Activated naive CD4-positive, alpha-beta T cell treated with anti-CD3 and anti-CD28 coated beads for 36 hours (primary cell): ENCODE measurements at places on chromosomes 6 and 20. TPM values are rescaled to one million over a fixed set of nuclear protein-coding genes. Genes with fewer than 3 reads are reported as not detected.

DNA sequence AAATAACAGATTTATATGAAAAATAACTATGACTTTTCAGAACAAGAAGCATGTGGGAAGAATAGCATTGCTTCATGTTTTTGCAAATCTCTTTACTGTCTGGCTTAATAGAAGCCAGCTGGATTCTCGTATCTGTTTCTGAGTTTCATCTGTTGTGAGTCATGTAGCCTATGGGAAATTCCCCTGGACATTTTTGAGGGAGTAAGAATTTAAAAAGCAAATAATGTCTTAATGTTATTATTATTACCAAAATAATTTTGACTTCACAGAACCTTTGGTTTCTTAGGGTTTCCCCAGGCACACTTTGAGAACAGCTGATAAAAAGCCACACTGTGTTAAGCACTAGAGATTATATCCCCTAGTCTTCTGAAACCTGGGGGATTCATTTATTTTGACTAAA is 75.8 kb downstream of the SYCP2L start:
- DNase-seq, result no peak
- no peak overlapping the region for H3K27ac ChIP-seq
- H3K27me3 ChIP-seq, result peaks cover 11% of the 10 kb centered on the region

DNA sequence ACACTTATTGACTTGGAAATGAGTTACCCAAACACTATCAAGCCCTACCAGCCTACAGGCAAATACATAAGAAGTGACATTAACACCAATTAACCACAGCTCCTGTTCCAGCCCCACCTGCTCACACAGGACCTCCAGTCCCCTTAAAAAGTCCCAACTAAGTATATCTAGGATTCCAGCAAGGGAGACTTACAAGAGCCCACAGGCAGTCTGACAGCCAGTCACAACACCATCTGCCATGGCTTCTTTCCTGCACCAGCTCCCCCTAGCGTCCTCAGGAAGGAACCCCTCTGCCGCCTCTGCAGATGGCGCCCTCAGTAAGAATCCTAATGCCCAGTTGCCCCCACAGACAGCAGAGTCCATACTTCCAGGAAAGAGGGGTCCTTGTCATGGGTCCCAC is 122.1 kb downstream of the HIVEP2 start:
- H3K4me1 ChIP-seq, result peaks cover 79% of the 10 kb centered on the region
- H3K36me3 ChIP-seq, result peaks cover 12% of the 10 kb centered on the region
- no peak overlapping the region for H3K4me3 ChIP-seq
- DNase-seq, result peak; percentile 57

GRCh38 chr20:62697468-62697912 is 11.1 kb upstream of the NTSR1 start:
- no peak for DNase-seq
- H3K4me1 ChIP-seq, result peaks cover 2% of the 10 kb centered on the region
- H3K27ac ChIP-seq, result no peak overlapping the region
- no peaks in the 10 kb centered on the region for H3K36me3 ChIP-seq
- H3K4me3 ChIP-seq, result no peak overlapping the region
- peaks cover 2% of the 10 kb centered on the region for H3K27me3 ChIP-seq

- H3K4me3 ChIP-seq, result no peak overlapping the region
- H3K36me3 ChIP-seq, result no peaks in the 10 kb centered on the region
Measured at GRCh38 chr6:135955099-135955498, 103.6 kb downstream of the PDE7B start.

- no peak overlapping the region for H3K27ac ChIP-seq
- H3K4me3 ChIP-seq, result no peak overlapping the region
- peaks cover 7% of the 10 kb centered on the region for H3K27me3 ChIP-seq
- DNase-seq, result no peak
Measured at GRCh38 chr6:6256886-6257285, 63.6 kb downstream of the F13A1 start.

GRCh38 chr6:83808926-83809325 is 44.2 kb upstream of the RIPPLY2 start:
- H3K27ac ChIP-seq, result no peak overlapping the region

GRCh38 chr20:32707691-32708581 is 34.2 kb upstream of the C20orf203 start:
- H3K4me3 ChIP-seq, result no peak overlapping the region
- DNase-seq, result no peak
- H3K36me3 ChIP-seq, result peaks cover 10% of the 10 kb centered on the region
- H3K27me3 ChIP-seq, result no peaks in the 10 kb centered on the region
- peaks cover 7% of the 10 kb centered on the region for H3K4me1 ChIP-seq

DNA sequence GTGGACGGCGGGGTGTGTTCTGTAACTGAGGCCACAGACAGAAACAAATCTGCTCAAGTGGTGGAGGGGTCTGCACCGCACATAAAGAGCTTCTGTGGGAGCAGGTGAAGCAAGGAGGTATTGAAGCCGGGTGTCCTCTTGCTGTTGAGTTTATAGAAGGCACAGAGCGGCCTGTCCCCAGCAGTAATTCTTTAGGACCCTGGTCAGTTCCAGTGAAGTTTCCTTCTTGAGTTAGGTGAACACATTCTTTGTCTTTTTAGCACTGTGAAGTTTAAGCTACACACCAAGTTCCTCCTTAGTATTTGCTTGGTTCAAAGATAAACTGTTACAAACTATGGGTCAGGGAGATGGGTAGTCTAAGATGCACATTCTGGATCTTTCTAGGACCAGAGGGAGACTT is 6.1 kb downstream of the PRDM1 start:
- no peaks in the 10 kb centered on the region for H3K36me3 ChIP-seq
- H3K27me3 ChIP-seq, result peaks cover 38% of the 10 kb centered on the region
- H3K4me3 ChIP-seq, result no peak overlapping the region
- peaks cover 43% of the 10 kb centered on the region for H3K4me1 ChIP-seq
- no peak overlapping the region for H3K27ac ChIP-seq

DNA sequence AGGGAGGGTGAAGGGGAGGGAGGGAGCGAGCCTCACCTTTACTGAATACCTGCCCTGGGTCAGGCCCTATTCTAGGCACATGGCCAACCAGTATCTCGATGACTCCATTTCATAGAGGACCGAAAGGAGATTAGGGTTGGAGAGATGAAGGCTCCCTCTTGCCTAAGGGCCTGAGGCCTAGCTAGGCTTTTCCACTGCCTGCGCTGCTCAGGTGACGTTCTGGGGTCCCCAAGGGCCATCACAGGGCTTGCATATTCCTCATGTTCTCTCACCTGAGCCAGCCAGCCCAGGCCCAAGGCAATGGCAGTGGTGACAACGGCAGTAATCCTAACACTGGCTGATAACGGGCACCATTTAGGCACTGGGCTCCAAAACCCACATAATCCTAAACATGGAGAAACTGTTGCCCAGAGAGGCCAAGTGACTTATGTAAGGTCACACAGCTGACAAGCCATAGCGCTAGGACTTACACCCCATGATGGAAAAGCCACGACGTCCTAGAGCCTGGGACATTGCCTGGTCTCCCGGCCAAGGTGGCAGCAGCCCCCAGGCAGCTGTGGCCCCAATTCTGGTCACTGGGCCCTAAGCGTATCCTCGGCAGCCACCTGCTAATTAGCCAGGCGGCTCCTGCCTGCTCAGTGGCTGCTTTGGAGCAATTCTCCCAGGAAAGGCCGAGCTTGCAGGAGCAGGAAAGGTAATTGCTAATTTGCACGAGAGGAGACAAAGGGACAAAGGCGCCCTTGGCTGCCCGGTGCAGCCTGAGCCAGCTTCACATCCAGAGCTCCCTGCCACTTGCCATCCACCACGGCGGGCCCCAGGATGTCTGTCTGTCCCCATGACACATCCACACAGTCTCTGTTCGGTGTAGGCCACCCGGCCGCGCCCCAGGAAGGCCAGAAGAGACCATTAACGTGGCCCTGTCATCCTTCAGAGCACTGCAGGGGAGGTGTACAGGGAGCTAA is 21.5 kb downstream of the NOL4L start:
- H3K36me3 ChIP-seq, result no peaks in the 10 kb centered on the region
- no peaks in the 10 kb centered on the region for H3K27me3 ChIP-seq
- H3K4me1 ChIP-seq, result peaks cover 36% of the 10 kb centered on the region
- H3K4me3 ChIP-seq, result no peak overlapping the region

- no peaks in the 10 kb centered on the region for H3K4me1 ChIP-seq
- H3K27me3 ChIP-seq, result peaks cover 4% of the 10 kb centered on the region
- no peaks in the 10 kb centered on the region for H3K36me3 ChIP-seq
- no peak for DNase-seq
Measured at GRCh38 chr6:72461144-72461543, 160.7 kb upstream of the KCNQ5 start.

GRCh38 chr20:3670511-3670910 is 7.3 kb upstream of the GFRA4 start:
- no peak for DNase-seq
- H3K27ac ChIP-seq, result no peak overlapping the region
- H3K4me3 ChIP-seq, result no peak overlapping the region
- peaks cover 30% of the 10 kb centered on the region for H3K27me3 ChIP-seq
- no peaks in the 10 kb centered on the region for H3K36me3 ChIP-seq
- H3K4me1 ChIP-seq, result peaks cover 14% of the 10 kb centered on the region

DNA sequence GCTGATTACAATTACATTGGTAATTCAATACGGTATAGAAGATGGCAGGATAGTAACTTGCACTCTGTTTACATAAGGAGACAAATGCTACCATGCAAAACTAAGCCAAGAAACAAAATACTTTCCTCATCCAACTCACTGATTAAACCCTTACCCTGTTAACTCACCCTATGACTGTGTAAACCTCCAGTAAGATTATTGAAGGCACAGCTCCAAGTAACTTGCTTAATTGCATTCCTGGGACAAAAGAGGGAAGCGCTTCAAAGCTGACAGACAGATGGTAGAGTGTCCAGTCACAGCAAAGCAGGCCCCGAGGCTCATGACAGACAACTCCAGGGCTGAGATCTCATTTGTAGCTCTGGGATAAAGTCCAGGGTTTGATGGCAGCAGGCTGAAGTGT is 6.9 kb upstream of the KIF16B start:
- H3K36me3 ChIP-seq, result no peaks in the 10 kb centered on the region
- no peak overlapping the region for H3K27ac ChIP-seq
- no peaks in the 10 kb centered on the region for H3K27me3 ChIP-seq
- no peak overlapping the region for H3K4me3 ChIP-seq
- no peak for DNase-seq

- no peak overlapping the region for H3K4me3 ChIP-seq
- DNase-seq, result peak; percentile 53
- no peak overlapping the region for H3K27ac ChIP-seq
Measured at GRCh38 chr6:31888276-31889258, 8.9 kb downstream of the EHMT2 start.

DNA sequence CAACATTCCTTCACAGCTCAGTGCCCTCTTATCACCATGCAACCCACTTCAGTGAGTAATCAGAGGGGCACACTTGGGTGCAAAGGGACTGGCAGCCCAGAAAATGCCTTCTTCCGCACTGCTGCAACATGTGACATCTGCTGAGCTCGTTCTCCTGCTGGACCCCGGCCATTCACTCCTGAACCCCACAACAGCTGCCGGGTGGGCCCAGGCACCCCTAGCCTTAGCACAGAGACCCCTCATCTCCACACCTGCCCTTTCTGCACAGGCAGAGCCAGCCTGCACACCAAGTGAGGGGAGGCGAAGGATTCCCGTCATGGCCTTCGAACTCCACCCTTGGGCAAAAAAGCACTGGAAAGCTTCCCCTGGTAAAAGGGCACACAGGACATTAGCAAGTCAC is 164.3 kb upstream of the RIN2 start:
- H3K27me3 ChIP-seq, result no peaks in the 10 kb centered on the region
- no peak overlapping the region for H3K27ac ChIP-seq
- DNase-seq, result no peak
- no peaks in the 10 kb centered on the region for H3K36me3 ChIP-seq
- no peaks in the 10 kb centered on the region for H3K4me1 ChIP-seq
- H3K4me3 ChIP-seq, result no peak overlapping the region

DNA sequence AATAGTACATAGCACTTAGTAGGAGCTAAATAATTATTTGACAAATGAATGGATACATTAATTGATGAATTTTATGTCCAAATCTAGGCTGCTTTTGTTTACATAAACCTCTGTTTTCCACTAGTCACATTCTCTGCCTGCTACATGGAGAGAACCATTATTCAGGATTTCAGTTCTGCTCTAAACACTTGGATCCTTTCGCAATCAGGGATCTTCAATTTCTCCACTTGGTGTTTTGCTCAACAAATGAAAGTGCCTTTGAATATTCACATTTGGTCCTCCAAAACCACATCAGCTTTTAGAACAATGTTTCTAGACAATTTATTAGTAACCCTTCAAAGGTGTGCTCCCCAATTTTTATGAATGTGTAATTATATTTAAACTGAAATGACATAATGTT is 30.6 kb upstream of the HLA-DQB1 start:
- no peak for DNase-seq
- H3K27me3 ChIP-seq, result peaks cover 29% of the 10 kb centered on the region
- no peak overlapping the region for H3K4me3 ChIP-seq
- no peak overlapping the region for H3K27ac ChIP-seq
- peaks cover 2% of the 10 kb centered on the region for H3K4me1 ChIP-seq
- no peaks in the 10 kb centered on the region for H3K36me3 ChIP-seq

DNA sequence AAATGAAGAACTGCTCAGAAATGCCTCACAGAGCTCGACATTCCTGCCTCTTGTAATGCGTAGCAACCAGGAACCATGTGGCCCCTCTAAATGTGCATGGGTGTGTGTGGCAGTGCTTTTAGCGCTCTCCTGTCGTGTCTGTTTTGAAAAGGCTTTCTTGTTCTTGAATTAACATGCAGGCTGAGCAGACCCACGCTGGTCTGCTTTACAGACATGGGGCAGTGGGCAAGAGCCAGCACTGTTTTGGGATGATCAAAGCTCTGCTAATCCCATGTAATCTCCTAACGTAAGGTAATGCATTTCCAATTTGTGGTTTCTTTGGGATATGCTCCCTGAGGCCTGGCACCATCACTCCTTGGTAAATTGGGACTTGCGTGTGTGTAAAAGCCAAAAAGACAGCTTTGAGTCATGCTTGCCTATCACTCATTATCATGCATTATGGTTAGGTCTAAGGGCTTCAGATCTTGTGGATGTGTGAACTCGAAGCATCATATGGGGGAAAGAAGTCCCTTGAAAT is 11.8 kb downstream of the RIPOR2 start:
- H3K27me3 ChIP-seq, result no peaks in the 10 kb centered on the region
- DNase-seq, result no peak
- H3K4me1 ChIP-seq, result peaks cover 79% of the 10 kb centered on the region
- peak overlapping the region; percentile 57 for H3K4me3 ChIP-seq
- H3K36me3 ChIP-seq, result peaks cover 6% of the 10 kb centered on the region

DNA sequence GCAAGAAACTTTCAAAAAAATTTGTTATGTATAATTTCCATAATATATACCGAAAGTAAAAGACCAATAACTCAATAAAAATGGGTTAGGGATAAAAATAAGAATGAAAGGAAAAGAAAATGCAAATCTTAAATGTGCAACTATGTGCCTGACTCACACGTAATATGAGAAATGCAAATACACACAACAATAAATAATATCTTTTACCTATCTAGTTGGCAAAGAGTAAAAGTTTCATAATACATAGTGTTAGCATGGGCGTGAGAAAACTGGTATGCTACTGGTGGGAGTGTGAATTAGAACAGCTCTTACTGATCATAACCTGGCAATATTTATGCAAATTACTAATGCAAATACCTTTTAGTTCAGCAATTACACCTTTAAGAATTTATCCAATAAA is 438.5 kb upstream of the CITED2 start:
- H3K27ac ChIP-seq, result no peak overlapping the region
- no peak for DNase-seq
- no peak overlapping the region for H3K4me3 ChIP-seq
- H3K36me3 ChIP-seq, result no peaks in the 10 kb centered on the region

The APOM gene
- 3.7 TPM for total RNA-seq

The CNKSR3 gene
- total RNA-seq, result 0.12 TPM

The STX11 gene
- total RNA-seq, result 17.5 TPM

The RGS17 gene
- not detected for total RNA-seq

The KIAA1586 gene
- total RNA-seq, result 17.4 TPM

The IL17F gene
- 3.3 TPM for total RNA-seq

The ATP6V1G2 gene
- 1.4 TPM for total RNA-seq

The TGM3 gene
- total RNA-seq, result not detected

The AHI1 gene
- total RNA-seq, result 17.8 TPM

The ZKSCAN4 gene
- 3.5 TPM for total RNA-seq

The PPP1R3G gene
- not detected for total RNA-seq

The STMND1 gene
- not detected for total RNA-seq
